ENCODE measurements at places on chromosomes 6 and 20.

DNA sequence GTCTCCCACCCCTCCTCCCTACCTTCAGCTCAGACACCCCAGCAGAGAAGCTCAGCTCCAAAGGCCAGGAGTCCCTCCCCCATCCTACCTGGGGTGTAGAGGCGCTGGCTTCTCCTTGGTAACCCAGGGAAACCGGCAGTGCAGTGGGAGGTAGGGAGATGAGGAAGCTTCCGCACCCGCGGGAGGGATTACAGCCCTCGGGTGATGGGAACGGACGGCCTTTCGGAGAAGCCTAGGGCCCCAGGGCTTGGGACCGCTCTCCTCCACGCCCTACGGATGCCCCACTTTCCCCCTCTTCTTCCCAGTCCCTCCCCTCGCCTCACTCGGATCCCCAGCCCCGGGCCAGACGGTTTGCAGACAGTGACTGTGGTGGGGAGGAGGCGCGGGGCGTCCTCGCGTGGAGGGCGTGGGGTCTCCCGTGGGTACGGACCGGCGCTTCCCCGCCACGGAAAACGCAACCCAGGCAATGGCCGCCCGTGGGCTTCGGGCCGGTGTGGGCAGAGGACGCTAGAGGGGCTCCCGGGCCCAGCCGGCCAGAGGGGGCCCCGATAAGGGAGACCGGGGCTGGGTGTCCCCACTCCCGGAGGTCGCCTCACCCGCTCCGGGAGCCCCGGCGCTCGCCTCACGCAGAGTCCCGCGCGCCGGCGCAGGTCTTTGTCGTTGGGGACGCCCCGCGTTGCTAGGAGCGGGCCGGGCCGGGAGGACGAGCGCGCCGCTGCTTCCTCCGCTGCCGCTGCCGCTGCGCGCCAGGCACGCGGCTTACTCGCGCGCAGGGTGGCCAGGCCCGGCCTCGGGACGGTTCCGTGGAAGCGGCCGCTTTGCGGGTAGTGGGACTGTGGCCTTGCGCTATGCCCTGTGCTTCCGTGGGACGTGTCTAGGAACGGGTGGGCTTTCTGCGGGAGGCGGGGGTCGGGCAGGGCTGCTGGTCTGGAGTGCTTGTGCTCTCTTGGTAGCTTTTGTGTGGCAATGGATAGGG lies 15.8 kb downstream of the AARS2 start:
- DNase-seq = no peak

- no peak for DNase-seq
Observed at GRCh38 chr6:137571854-137572253, 77.7 kb upstream of the OLIG3 start.

DNA sequence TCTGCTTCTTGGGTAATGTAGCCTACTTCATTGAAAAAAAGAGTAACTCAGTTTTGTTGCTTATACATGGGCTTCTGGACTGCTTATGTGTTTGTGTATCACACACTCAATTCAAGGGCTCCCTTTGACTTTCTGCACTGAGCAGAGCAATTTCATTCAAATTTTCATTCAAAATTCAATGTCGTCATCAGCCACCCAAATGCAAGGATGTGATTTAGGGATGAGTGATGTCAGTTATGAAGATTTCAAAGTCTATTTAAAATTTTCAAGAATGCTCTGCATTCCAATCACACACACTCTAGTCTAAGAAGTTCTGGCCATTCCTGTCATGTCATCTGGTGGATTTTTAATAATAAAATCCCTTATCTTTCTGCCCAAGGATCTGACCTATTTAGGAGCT lies 344.5 kb upstream of the ZFP64 start:
- DNase-seq = no peak

- DNase-seq = no peak
Observed at GRCh38 chr6:10166031-10166430, 248.8 kb downstream of the TFAP2A start.

GRCh38 chr6:48401016-48401415 lies 290.0 kb upstream of the PTCHD4 start:
- DNase-seq = no peak

DNA sequence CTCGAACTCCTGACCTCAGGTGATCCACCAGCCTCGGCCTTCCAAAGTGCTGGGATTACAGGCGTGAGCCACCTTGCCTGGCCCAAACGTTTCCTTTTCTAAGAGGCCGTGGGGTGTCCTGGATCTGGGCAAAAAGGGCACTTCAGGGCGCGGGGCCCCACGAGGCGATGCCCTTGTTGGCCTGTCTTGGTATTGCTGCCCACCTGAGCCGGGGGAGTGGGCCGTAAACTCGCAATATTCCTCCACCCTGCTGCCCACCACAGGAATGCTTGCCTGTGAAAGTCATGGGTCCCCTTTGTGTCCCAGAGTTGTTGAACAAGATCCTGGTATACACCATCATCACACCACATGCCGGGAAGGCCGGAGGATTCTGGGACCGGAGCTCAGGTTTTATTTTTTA lies 49.0 kb downstream of the SSR1 start:
- no peak for DNase-seq

DNA sequence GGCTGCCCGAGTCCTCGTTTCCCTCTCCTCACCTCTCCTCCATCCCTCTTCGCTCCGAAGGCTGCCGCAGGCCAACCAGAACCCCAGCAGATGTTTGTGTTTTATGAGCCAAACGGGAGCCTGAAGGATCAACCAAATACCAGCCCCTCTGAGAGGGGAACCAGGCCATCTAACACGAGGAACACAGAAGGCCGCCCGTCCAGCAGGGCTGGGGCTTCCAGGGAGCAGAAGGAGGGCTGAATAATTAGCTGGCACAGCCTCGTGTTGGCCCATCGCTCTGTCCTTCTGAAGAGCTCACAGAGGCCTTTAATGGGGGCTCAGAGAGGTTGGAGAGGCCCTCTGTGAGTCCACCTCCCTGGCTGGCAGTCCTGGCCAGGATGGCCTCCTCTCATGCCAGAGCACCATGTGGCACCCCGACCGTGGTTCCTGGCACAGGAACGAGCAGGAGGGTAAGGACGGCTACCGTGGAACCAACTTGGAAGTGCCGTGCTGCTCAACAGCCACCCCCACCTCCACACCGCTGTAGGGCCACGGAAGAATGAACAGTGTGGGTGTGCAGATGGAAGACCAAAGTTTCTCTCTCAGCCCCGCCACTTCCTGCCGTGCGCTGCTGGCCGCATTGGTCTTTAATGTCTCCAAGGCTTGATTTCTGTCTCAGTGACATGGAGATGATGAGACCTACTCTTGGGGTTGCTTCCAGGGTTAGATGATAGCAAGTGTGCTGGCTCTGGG lies 155.2 kb downstream of the SCML4 start:
- no peak for DNase-seq

DNA sequence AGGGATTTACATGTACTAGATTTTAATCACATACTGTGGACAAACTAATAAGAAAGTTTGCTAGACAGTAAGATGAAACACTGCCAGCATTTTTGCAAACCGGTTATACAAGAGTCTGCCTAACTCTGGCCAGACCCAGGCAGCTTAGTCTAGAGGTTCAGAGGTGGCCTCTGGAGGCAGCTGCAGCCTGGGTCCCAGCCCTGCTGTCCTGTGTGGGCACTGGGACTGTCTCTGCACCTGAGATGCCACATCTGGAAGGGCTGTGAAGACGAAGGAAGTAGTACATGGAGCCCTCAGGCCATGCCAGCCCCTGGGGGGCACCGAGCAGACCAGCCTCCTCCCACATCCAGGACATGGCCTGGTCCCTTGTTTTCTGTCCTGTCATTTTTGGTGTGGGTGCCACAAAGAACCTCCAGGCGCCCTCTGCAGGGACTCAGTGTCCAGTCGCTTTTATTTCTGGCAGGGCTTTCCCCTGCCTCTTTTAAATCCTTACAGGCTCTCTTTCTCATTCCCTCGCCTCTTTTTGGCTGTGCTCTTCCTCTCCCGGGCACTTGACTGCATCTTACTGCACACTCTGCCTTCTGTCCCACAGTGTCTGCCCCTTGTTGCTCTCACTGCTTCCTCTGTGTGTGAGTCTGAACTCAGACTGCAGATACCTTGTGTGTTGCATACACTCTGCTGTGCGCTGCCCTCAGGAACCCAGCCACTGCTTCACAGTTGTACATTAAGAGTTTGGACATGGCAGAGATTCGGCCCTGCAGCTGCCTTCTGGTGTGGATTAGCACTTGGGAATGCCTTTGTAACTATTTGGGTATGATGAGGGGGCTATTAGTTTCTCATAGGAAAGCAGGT lies 216.7 kb downstream of the ZDHHC14 start:
- no peak for DNase-seq

DNA sequence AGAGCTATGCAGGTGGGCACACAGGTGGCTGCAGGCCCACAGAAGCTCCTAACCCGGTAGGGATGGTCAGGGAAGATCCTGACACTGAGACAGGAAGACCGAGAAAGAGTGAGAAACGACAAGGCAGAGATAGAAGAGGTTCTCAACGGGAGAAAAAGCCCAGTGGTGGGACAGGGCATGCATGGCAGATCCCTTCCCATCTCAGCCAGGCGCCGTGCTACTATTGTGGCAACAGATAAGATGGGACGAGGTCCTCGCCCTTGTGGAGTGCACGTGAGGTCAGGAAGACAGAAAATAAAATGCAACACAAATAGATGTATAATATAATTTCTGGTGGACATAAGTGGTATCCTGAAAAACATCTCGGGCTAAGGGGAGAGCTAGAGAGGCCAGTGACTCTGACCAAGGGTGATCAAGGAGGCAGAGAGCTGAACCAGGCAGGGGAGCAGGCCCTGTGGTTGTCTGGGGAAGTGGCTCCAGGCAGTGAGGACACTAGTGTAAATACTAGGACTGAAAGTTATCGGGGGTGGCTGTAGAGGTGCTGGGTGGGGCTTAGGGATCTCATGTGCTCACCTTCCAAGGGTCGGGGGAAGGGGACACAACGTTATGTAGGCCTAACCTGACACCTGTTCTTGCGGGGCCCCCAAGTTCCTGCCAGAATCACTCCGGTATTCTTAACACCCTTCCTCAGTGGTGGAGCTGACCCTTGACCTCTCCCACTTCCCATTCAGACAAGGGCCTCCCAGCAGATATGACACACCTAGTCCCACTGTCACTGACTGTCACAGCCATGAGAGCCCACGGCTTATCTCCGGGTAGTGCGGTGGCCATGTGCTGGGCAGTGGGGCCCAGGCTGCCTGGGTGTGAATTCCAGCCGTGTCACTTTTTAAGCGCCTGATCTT lies 1.0 kb downstream of the SRXN1 start:
- no peak for DNase-seq

DNA sequence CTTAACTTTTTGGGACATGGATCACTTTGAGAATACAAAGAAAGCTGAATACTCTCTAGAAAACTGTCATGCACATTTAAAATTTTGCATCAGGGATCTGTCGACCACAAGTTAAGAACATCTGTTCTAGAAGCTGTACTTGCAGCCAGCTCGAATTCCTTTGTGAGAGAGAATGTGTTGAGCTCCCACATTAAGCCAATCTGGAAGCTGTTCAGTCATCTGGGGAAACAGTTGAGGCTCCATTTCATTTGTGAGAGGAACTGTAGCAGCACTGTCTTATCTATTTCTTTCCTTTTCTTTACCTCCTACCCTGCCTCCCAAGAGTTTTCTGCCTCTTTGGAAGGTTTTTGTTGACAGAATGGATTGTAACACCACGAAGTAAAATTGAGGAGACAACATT lies 50.8 kb downstream of the KAT14 start:
- DNase-seq = no peak

DNA sequence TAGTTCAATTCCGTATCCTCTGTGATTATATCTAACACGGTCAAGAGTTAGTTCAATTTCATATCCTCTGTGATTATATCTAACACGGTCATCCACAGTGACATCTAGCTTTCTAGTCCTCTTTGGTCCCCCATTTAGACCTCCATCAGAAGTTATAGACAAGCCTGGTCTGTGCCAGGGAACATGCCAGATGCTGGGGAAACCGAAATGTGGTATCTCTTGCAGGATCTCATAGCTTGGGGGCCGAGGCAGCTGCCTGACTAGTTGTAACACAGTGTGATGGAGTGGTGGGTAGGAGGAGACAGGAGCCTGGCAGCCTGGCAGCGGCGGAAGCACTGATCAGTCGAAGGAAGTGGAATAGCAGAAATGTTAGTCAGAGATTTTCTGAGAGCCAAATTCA lies 13.8 kb upstream of the SMOC2 start:
- DNase-seq = no peak

DNA sequence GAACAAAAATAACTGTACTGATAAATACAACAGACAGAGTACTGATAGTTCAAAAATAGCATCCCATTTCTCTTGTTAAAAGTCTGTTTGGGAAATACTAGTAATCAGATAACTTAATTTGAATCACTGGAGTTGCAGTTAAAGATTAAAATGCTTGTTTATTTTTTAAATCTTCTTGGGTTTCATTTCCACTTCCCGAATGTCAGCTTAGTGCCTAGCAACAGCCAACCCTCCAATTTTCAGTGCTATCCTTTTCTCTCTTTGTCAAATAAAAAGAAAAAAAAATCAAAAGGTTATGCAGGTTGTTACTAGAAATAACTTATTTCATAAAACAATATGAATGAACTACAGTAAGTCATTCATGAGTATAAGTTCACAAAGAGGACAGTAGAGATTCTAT lies 257.7 kb upstream of the STXBP5 start:
- no peak for DNase-seq

GRCh38 chr20:33370291-33370690 lies 31.0 kb downstream of the CDK5RAP1 start:
- DNase-seq = peak; percentile 31

DNA sequence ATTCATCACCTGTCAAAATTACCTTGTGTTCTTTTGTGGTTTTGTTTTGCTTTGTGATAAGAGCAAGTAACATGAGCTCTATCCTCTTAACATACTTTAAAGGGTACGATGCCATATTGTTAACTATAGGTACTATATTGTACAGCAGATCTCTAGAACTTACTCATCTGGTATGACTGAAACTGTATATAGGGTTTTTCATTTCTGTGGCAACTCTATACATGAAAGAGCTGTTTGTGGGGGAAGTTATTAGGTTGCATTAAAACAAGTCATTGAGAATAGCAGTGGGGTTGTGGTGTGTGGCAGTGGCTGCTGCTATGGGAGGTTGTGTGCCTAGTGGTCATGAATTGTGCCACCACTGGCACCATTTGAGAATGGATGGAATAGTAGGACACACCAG lies 268.4 kb downstream of the KCNQ5 start:
- no peak for DNase-seq

DNA sequence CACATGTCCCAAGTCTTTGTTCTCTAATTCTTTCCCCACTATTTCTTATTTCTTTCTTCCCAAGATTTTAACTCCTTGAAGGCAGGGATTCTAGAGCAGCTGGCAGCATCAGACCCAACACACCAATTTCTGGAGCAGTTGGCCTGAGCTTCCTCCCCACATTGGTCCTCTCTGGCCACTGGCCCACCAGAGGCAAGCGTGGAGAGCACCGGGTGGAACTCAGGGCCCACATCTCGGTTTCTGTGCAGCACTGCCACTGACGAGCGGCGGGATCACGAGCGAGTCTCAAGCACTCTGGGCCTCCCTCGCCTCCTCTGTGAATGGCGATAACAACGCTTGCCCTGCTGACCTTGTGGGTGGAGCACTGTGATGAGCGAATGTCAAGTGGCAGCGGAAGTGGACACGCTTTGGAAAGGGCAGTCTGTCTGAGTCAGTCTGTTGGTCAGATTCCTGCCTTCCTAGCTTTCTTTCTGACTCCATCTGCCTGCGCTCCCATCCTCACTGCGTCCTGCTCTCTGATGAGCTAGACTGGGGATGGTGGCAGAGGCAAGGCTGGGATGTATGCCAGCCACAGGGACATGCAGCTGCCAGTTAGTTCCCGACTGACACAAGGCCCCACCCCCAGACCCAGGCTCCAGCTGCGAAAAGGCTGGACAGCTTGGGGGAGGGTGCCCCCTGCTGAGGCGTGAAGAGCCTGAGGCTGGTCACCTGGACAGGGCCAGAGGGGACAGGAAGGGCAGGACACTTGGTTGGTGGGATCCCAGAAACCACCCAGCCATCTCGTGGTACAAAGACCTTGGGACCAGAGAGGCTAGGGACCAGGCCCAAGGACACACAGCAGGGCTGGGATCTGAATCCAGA lies 4.5 kb upstream of the SPDEF start:
- DNase-seq = no peak
